ENCODE measurements at places on chromosomes 1 and 21.

DNA sequence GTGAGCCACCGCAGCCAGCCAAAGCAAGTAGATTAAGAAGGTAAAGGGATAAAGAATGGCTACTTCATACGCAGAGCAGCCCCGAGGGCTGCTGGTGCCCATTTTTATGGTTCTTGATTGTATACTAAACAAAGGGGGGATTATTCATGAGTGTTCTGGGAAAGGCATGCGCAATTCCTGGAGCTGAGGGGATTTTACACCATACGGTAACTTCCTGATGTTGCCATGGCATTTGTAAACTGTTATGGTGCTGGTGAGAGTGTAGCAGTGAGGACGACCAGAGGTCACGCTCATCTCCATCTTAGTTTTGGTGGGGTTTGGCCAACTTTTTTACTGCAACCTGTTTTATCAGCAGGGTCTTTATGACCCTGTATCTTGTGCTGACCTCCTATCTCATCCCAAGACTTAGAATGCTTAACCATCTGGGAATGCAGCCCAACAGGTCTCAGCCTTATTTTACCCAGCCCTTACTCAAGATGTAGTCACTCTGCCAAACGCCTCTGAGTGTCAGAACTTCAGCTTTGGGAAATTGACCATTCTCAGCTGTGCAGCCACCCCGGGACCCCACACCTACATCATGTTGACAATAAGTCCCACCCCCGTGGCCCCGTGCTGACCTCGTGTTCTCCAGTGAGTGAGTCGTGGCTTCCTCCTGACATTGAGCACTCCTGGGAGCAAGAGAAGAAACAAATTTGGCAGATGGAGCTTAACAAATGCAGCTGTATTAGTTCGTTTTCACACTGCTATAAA lies 149.4 kb upstream of the COL6A1 start:
- DNase-seq, result no peak

- DNase-seq, result no peak
Measured at GRCh38 chr1:227921461-227922185, 26.1 kb downstream of the WNT9A start.

- DNase-seq, result peak; percentile 59
Measured at GRCh38 chr1:9852410-9853248, 28.9 kb upstream of the CLSTN1 start.

DNA sequence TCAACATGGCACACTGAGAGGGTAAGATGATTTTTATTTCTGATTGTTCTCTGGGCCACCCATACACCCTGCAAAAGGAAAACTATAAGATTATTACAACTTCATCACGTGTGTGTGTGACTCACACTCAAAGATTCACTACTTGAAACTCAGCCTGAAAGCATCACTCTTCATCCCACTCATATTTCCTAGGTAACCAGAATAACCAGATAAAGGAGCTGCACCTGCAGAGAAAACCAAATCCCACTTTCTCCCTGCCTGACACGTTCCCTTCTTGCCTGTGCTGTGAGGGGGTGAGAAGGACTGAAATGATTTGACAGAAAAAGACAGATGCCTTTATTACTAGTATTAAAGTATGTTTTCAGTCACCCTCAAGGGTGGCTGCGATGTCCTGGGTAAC lies 131.6 kb downstream of the TGFBR3 start:
- DNase-seq, result no peak

DNA sequence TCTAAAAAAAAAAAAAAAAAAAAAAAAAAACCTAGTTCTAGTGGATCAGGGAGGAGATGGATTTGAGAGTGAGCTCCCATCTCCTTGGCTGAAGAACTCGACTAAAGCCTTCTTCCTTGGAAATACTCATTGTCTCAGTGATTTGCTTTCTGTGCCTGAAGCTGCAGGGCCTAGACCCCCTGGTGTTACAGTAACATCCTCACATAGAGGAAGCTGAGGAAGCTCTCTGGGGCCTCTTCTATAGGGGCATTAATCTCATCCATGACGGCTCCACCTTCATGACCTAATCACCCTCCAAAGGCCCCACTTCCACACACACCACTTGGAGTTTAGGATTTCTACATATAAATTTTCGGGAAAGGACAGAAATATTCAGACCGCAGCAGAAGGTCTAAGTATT lies 95.9 kb upstream of the ETS2 start:
- no peak for DNase-seq

GRCh38 chr1:213135572-213135971 lies 84.5 kb downstream of the RPS6KC1 start:
- DNase-seq, result no peak

Data from AG09319 (cell line).